HepG2 (cell line): ENCODE measurements at places on chromosomes 7 and 10. TPM values are rescaled to one million over a fixed set of nuclear protein-coding genes. Genes with fewer than 3 reads are reported as not detected.

ANAPC16 gene
- polyA plus RNA-seq = 70.4 and 89.4 TPM in 2 replicates

DNA sequence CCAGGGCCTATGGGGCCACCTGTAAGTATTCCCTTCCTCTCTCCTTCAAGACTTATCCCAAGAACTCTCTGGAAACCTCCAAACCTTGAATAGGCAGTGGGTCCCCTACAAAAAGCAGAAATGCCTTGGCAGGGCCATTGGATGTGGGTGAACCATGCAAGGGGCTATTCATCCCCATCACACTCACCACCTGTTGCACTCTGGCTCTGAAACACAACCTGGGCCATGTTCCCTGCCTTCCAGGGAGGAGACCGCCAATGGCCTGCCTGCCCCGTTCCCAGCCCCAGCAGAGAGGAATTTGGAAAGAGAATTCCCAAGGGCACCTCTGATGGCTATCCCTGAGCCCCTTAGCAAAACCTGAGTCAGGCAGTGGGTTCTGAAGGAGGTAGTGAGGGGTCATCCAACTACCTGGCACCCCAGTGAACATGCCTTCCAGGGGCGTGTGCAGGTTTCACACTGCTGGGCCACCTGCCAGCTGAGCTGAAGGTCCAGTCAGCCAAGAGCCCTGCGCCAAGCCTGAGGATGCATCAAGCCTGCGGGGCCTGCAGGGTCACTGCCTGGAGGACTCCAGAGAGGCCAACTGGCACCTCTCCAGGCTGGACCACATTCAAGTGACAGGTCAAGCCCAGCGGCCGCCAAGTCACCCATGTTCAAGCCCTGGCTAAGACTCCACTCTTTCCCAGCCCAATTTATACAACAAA lies 101.3 kb downstream of the COL13A1 start:
- H3K4me3 ChIP-seq = no peak overlapping the region
- H3K27me3 ChIP-seq = no peaks in the 10 kb centered on the region; the same call in 1 of the 2 replicates
- H3K36me3 ChIP-seq = no peaks in the 10 kb centered on the region
- no peaks in the 10 kb centered on the region for H3K4me1 ChIP-seq

GRCh38 chr10:73406846-73407245 lies 7.0 kb downstream of the ANXA7 start:
- no peaks in the 10 kb centered on the region for H3K27me3 ChIP-seq
- no peak overlapping the region for H3K27ac ChIP-seq
- no peak overlapping the region for H3K4me3 ChIP-seq
- H3K4me1 ChIP-seq = peaks cover 27% of the 10 kb centered on the region

GRCh38 chr7:15236952-15237351 lies 324.9 kb downstream of the AGMO start:
- no peaks in the 10 kb centered on the region for H3K36me3 ChIP-seq
- H3K4me1 ChIP-seq = no peaks in the 10 kb centered on the region
- no peaks in the 10 kb centered on the region for H3K27me3 ChIP-seq

CROT gene
- 4.9 and 5.0 TPM in 2 replicates for polyA plus RNA-seq

GRCh38 chr10:71835671-71836595 lies 15.1 kb downstream of the PSAP start:
- H3K27ac ChIP-seq = peak overlapping the region; percentile 34
- DNase-seq = peak; percentile 42
- no peak overlapping the region for H3K4me3 ChIP-seq
- H3K27me3 ChIP-seq = no peaks in the 10 kb centered on the region
- peaks cover 23% of the 10 kb centered on the region for H3K36me3 ChIP-seq

DNA sequence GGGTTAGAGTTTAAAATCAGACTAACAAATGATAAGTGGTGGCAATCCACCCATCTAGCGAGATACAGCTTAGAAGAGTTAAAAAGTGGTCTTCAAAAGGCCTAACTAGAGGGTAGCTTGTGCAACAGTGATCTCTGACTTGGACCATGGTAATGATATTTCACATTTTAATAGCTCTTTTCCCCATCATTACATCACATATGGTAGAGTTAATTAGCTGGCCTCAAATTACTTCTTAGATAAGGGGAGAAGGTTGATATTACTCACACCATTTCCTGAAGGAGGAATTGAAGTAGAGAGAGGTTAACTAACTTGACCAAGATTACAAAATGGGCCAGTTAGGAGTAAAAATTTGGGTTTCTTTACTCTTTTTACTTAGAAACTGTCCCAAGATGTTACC lies 223.6 kb downstream of the PHTF2 start:
- no peak for DNase-seq
- H3K4me1 ChIP-seq = peaks cover 5% of the 10 kb centered on the region; the same call in 1 of the 2 replicates
- no peaks in the 10 kb centered on the region for H3K36me3 ChIP-seq
- H3K4me3 ChIP-seq = no peak overlapping the region
- H3K27me3 ChIP-seq = peaks cover 3% of the 10 kb centered on the region; the same call in 1 of the 3 replicates

GIMAP4 gene
- polyA plus RNA-seq = not detected in 2 replicates

TEX47 gene
- not detected in 2 replicates for polyA plus RNA-seq

DNA sequence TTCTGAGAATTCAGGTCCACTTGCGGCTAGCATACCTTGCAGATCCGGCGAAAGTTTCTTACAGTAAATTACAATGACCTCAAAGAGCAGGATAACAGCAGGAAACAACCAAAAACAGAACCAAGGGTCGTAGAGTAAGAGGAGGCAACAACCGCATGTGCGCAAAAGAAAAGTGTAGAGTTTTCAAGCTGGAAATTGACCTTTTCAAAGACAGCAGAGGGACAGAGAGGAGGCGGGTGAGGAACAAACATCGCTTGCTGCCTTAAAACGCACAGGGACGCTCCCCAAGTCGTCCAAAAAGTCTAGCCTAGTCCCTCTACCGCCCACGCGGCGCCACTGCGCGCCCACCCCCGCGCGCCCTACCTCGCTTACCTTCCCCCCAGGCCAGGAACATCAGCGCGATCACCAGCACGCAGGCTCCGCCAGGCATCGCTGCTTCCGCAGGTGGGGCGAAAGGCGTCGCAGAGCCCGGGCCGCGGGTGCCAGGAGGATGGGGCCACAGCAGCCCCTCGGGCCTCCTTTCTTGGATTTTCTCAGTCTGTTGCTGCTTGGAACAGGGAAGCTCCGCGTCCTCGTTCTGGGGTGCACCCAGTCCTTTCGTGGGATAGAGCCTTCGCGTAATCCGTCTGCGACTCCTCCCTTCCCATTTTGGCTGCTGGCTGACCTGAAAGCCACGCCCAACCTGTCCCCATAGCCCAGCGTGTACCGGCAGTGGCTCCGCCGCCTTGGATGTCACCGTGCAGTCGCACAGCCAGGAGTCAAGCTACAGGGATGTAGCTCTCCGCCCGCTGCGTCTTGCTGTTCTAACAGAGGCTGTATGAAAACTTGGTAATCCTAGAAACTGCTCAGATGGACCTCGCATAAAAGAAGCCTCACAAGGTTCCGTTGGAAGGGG lies at the start of gene VWDE:
Gene VWDE, minus strand, starts transcription at position 579 of the 895 bp plus-strand sequence. Its CDS starts 149 bp downstream, at position 430.
- no peak within 1 kb of the TSS for H3K27ac ChIP-seq
- H3K4me3 ChIP-seq = no peak within 1 kb of the TSS
- peaks cover 8% of the 10 kb centered on the region; the same call in 1 of the 2 replicates for H3K4me1 ChIP-seq
- H3K27me3 ChIP-seq = peaks cover 6% of the 10 kb centered on the region

DNA sequence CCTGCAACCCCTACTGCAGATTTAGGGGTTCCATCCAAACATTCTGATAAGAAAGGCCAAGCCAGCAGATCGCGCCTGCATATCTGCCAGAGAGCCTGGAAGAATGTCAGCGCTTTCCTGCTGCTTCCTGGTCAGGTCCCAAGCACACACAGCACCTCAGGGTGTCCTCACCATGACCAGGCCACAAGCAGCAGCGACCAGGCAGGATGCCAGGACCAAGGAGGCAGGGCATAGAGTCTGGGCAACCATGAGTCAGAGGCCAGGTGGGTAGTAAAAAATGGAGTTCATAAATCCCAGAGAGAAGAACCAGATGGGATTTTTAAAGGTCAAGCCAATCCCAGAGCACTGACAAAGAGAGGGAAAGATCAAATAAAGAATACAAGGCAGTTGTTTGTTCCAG lies 5.5 kb upstream of the FAM131B start:
- no peaks in the 10 kb centered on the region for H3K36me3 ChIP-seq
- no peak overlapping the region for H3K27ac ChIP-seq
- DNase-seq = no peak
- H3K4me1 ChIP-seq = peaks cover 8% of the 10 kb centered on the region; the same call in 1 of the 2 replicates
- H3K27me3 ChIP-seq = peaks cover 44% of the 10 kb centered on the region

GRCh38 chr10:93445097-93445960 lies 36.8 kb downstream of the MYOF start:
- no peak overlapping the region for H3K4me3 ChIP-seq
- no peaks in the 10 kb centered on the region for H3K36me3 ChIP-seq
- DNase-seq = peak; percentile 97
- peak overlapping the region; percentile 42 for H3K27ac ChIP-seq
- peaks cover 37% of the 10 kb centered on the region for H3K4me1 ChIP-seq

GRCh38 chr10:30691639-30692015 lies 62.1 kb upstream of the LYZL2 start:
- no peak overlapping the region for H3K27ac ChIP-seq
- no peaks in the 10 kb centered on the region for H3K27me3 ChIP-seq
- H3K4me3 ChIP-seq = no peak overlapping the region
- no peak for DNase-seq

DNA sequence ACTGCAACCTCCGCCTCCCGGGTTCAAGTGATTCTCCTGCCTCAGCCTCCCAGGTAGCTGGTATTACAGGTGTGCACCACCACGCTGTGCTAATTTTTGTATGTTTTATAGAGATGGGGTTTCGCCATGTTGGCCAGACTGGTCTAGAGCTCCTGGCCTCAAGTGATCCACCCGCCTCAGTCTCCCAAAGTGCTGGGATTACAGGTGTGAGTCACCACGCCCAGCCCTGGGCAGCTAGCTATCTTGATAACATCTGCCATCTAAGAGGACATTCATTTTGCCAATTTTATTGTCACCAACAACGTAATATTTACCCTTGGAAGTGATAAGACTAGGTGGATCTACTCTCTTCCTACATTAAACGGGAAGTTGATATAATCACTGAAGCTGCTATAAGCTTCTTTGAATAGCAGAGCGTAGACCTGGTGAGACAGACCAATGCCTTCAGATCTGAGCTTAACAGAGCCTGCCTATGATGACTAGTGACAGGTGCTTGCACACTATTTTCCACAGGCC lies 39.7 kb upstream of the SLC35B4 start:
- peak overlapping the region; percentile 37 for H3K27ac ChIP-seq
- H3K27me3 ChIP-seq = no peaks in the 10 kb centered on the region
- H3K4me1 ChIP-seq = peaks cover 69% of the 10 kb centered on the region
- H3K4me3 ChIP-seq = no peak overlapping the region
- H3K36me3 ChIP-seq = no peaks in the 10 kb centered on the region
- DNase-seq = no peak

RINT1 gene
- polyA plus RNA-seq = 10.0 and 14.7 TPM in 2 replicates

- no peaks in the 10 kb centered on the region for H3K27me3 ChIP-seq
- H3K4me1 ChIP-seq = no peaks in the 10 kb centered on the region
- no peak overlapping the region for H3K27ac ChIP-seq
- no peaks in the 10 kb centered on the region for H3K36me3 ChIP-seq
- H3K4me3 ChIP-seq = no peak overlapping the region
Measured at GRCh38 chr10:123463181-123463580, 203.0 kb upstream of the GPR26 start.

DLX5 gene
- not detected in 2 replicates for polyA plus RNA-seq

- peaks cover 3% of the 10 kb centered on the region; the same call in 1 of the 2 replicates for H3K27me3 ChIP-seq
- no peak overlapping the region for H3K27ac ChIP-seq
- no peaks in the 10 kb centered on the region for H3K36me3 ChIP-seq
- H3K4me1 ChIP-seq = 0 out of 2 replicates have a peak, but pooled peaks cover 13% of the 10 kb centered on the region
Measured at GRCh38 chr10:75287697-75288096, 51.9 kb upstream of the COMTD1 start.

FOXP2 gene
- 0.69 and 0.90 TPM in 2 replicates for polyA plus RNA-seq

AS3MT gene
- 8.3 and 8.7 TPM in 2 replicates for polyA plus RNA-seq

GRCh38 chr10:61064356-61064755 lies 120.4 kb upstream of the RHOBTB1 start:
- DNase-seq = no peak
- no peaks in the 10 kb centered on the region for H3K36me3 ChIP-seq
- no peaks in the 10 kb centered on the region for H3K27me3 ChIP-seq
- no peak overlapping the region for H3K4me3 ChIP-seq

ZNF33A gene
- polyA plus RNA-seq = 11.1 and 13.1 TPM in 2 replicates

GRCh38 chr10:100829097-100829870 lies 83.5 kb upstream of the SLF2 start:
- no peak for DNase-seq
- H3K27ac ChIP-seq = no peak overlapping the region
- peak overlapping the region; percentile 30; the same call in 1 of the 2 replicates for H3K4me3 ChIP-seq

CHAT gene
- not detected in 2 replicates for polyA plus RNA-seq

- no peak overlapping the region for H3K4me3 ChIP-seq
- no peaks in the 10 kb centered on the region for H3K36me3 ChIP-seq
- no peak for DNase-seq
- peaks cover 32% of the 10 kb centered on the region for H3K4me1 ChIP-seq
- H3K27ac ChIP-seq = no peak overlapping the region
Measured at GRCh38 chr7:74057216-74057925, 26.2 kb upstream of the LIMK1 start.

PLAU gene
- polyA plus RNA-seq = 0.37 and 0.45 TPM in 2 replicates

SFMBT2 gene
- polyA plus RNA-seq = 0.01 TPM in 2 replicates

TSPAN33 gene
- polyA plus RNA-seq = 16.5 and 18.2 TPM in 2 replicates

GRCh38 chr10:34272316-34272715 lies 542.8 kb downstream of the PARD3 start:
- DNase-seq = no peak
- no peak overlapping the region for H3K4me3 ChIP-seq
- H3K4me1 ChIP-seq = no peaks in the 10 kb centered on the region
- H3K27ac ChIP-seq = no peak overlapping the region
- H3K27me3 ChIP-seq = no peaks in the 10 kb centered on the region

C10orf120 gene
- polyA plus RNA-seq = not detected in 2 replicates

- H3K27ac ChIP-seq = no peak overlapping the region
- no peaks in the 10 kb centered on the region for H3K4me1 ChIP-seq
- no peak for DNase-seq
Measured at GRCh38 chr10:50324046-50324445, 72.7 kb upstream of the ASAH2 start.

- H3K27me3 ChIP-seq = no peaks in the 10 kb centered on the region
- H3K4me1 ChIP-seq = peaks cover 17% of the 10 kb centered on the region
- no peak overlapping the region for H3K27ac ChIP-seq
- H3K4me3 ChIP-seq = no peak overlapping the region
- no peaks in the 10 kb centered on the region for H3K36me3 ChIP-seq
- DNase-seq = no peak
Measured at GRCh38 chr7:35823440-35823839, 22.6 kb downstream of the SEPTIN7 start.

DNA sequence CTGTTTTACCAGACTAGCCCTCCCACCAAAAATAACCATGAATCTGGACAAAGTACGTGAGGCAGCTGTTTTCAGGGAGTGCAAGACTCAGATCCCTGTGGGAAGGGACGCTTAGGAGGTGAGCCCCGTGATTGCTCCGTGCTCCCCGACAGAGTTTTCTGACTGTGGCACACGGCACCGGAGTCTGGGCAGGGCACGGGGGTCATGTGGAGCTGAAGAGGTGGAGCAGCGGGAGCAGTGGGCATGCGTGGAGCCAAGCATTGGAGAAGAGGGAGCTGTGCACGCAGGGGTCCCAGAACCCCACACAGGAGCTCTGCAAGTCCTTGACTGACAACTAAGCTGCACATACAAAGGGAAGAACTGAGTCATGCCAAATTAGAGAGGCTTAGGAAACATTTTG lies 11.1 kb upstream of the CAMK2B start:
- H3K4me1 ChIP-seq = no peaks in the 10 kb centered on the region
- no peak for DNase-seq
- peaks cover 8% of the 10 kb centered on the region for H3K27me3 ChIP-seq
- H3K4me3 ChIP-seq = no peak overlapping the region
- H3K27ac ChIP-seq = no peak overlapping the region
